Hematopoietic multipotent progenitor cell treated with erythropoietin and hydrocortisone succinate and interleukin-3 and kit ligand, for 17 days (in vitro differentiated cells): ENCODE measurements at places on chromosomes 3 and 15.

GRCh38 chr3:13650210-13651056 lies 101.5 kb downstream of the FBLN2 start:
- peak; percentile 74 for DNase-seq

DNA sequence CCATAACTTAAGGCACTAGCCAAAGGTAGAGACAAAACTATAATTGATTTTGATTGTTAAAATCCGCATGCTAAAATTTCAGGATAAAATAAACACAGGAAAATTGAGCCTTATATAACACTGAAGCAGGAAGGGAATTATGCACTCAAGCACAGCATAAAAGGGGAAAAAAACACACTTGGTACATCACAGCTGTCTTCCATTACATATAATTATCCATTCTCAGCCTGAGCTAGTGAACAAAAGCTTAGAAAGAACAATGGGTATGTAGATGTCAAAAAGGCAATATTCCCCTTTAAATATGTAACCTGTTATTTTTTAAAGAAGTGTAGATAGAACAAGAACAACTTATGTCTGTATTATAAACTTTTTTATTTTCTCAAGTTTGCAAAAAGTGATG lies 899.2 kb downstream of the ROBO1 start:
- DNase-seq: no peak

DNA sequence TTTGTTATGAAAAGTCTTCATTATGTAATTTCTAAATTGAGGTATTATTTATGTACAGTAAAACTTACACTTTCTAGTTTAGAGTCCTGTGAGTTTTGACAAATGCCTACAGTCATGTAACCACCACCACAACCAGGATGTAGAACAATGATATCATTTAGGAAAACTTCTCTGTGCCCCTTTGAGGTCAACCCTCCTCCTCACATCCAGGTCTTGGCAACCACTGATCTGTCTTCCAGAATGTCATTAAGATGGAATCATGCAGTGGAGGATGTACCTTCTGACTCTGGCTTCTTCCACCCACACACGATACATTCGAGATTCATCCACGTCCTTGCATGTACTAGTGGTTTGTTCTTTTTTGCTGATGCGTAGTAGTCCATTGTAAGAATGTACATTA lies 23.2 kb downstream of the MINAR1 start:
- no peak for DNase-seq

GRCh38 chr15:68679161-68679560 lies 100.4 kb downstream of the CORO2B start:
- no peak for DNase-seq

DNA sequence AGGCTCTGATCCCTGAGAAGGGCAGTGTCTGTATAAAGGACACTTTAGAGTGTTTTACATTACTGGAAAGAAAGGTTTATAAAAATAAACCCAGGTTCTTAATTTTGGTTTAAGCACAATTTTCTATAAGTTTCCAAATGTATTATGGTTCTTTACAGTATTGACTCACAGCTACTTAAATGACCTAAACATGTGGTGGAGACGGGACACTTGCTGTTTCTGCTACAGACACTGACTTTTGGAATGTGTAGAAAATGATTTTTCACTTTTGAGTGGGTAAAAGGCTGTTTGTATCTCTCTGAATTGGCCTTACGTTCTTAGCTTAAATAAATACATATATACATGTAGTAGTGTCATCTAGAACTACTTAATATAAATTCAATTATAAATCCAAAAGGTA lies 55.4 kb downstream of the SNRK start:
- no peak for DNase-seq

- DNase-seq: no peak
Measured at GRCh38 chr3:37904601-37905000, 42.9 kb downstream of the CTDSPL start.

DNA sequence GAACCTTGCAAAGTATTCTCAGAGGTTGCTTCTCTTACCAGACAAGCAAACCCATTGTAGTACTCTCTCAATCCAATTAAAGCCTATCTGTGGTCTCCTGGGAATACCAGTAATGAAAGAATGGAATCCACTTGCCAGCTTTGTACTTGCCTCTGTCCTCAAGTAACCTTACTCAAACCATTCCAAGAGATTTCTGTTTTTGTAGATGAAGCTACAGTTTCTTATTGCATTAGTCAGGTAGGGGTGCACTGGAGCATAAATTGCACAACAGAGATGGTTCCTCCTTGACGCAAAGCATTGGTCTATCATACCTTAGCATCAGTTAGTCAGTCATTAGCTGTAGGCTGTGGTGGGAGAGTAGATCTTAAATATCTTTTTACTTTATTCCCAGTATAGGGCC lies 52.9 kb downstream of the BTLA start:
- no peak for DNase-seq

GRCh38 chr3:113264283-113265131 lies 53.1 kb downstream of the BOC start:
- DNase-seq: no peak

GRCh38 chr15:73630921-73631362 lies 2.2 kb downstream of the NPTN start:
- DNase-seq: peak; percentile 41

DNA sequence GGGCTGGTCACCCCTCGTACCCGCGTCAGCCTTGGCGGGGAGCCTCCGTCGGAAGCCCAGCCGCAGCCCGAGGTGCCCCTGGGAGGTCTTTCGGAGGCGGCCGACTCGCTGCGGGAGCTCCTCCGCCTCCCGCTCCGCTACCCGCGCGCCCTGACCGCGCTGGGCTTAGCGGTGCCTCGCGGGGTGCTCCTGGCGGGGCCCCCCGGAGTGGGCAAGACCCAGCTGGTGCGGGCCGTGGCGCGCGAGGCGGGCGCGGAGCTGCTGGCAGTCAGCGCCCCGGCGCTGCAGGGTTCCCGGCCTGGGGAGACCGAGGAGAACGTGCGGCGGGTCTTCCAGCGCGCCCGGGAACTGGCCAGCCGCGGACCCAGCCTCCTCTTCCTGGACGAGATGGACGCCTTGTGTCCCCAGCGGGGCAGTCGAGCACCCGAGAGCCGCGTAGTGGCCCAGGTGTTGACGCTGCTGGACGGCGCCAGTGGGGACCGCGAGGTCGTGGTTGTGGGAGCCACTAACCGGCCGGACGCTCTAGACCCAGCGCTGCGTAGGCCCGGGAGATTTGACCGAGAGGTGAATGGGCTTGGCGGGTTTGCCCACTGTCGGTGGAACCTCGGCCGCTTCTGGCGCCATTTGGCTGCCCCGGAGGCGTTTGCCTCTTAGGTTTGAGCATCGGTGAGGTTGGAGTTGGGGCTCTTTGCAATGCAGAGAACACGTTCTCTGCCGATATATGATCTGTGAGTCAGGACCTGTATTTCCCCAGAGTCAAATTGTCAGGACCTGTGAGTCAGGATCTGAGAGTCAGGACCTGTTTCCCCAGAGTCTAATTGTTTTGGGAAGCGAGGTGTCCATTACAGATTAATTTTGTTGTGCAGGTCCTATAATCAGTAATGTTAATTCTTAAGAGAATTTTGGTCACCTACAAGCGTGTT lies 24.9 kb upstream of the GATM start:
- peak; percentile 42 for DNase-seq

- no peak for DNase-seq
Measured at GRCh38 chr15:62566248-62566647, 401.2 kb upstream of the C2CD4B start.
